ENCODE measurements at places on chromosomes 16 and 17. TPM values are rescaled to one million over a fixed set of nuclear protein-coding genes. Genes with fewer than 3 reads are reported as not detected.

The CASKIN1 gene
- 0.16 TPM for total RNA-seq

The TNS4 gene
- total RNA-seq = not detected

The SSTR5 gene
- not detected for total RNA-seq

The NPIPB9 gene
- not detected for total RNA-seq

The SHCBP1 gene
- total RNA-seq = 5.7 TPM

The PPL gene
- total RNA-seq = 46.3 TPM

The SEPTIN12 gene
- total RNA-seq = not detected

The TPPP3 gene
- total RNA-seq = 2.0 TPM

The MPV17L gene
- 0.47 TPM for total RNA-seq

The SEPHS2 gene
- total RNA-seq = 14.5 TPM

The MGAT5B gene
- 0.32 TPM for total RNA-seq

The TBC1D3G gene
- total RNA-seq = not detected

Measured in bronchial smooth muscle cell (primary cell).